ENCODE measurements at places on chromosomes 4 and X. TPM values are rescaled to one million over a fixed set of nuclear protein-coding genes. Genes with fewer than 3 reads are reported as not detected.

DNA sequence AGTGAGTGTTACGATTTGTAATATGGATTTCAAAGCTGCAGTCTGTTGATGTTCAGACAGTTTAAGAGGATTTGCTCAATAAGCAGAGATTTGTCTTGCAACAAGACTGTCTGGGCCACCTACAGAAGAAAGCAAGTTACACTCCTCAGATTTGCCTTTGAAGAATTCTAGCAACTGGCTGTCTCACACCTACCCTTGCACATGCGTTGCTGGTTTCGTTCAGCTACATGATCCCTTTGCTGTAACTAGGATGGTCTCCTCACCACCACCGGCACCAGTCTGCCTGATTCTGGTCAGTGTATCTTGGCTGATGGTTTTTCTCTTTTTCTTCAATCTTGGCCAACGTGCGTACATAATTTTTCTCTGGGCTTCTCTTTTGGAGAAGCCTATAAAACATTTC lies 172.7 kb upstream of the LCORL start:
- DNase-seq, result no peak

DNA sequence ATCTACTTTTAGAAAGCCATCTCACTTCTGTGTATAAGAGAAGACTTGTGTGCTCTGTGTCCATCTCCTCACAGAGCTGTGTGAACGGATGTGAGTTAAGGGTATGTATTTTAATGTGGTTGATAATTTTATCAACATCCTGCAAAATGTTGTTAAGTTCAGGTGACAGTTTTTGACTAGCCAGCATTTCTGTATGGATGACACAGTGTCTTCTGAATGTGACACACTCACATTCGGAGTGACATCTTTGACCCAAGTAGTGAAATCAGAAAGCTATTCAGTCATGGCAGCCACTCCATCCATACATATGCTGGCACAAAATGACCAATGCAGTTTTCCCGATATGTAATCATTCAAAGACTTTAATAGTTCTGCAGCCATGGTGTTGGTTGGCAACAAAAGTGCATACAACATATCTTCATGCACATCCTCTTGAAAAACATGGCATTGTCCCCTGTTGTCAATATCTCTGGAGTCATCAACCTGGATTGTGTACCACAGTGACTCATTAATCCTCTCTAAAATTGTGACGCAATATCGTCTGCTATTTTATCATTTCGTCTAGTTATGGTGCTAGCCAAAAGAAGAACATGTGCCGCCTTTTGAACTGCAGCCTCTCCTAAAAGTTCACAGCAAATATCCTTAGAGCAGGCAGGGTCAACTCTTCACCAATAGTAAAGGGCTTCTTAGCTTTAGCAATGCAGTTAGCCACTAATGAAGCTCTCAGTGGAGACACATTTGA lies 6.8 kb upstream of the FGF2 start:
- DNase-seq, result peak; percentile 47

- DNase-seq, result no peak
Measured at GRCh38 chr4:79065262-79065661, 126.0 kb upstream of the PAQR3 start.

DNA sequence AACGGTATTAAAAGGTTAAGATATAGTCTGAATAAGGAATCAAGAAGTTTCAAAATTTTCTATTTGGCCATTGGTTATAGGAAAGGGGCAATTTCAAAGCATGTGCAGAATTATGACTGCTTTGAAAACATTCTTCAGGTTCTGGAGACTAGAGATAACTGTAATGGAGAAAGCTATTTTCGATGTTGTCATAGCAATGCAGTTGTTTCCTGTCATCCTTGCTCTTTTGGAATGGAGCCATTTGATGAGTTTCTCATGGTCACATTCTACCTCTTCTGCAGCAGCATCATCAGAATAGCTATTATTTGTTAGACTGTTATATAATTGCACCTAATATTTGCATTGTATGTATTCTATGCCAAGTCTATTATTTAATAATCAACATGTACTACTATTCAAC lies 368.2 kb upstream of the NR3C2 start:
- DNase-seq, result no peak

GRCh38 chr4:47315346-47315745 lies 148.2 kb downstream of the COMMD8 start:
- DNase-seq, result peak; percentile 79

- DNase-seq, result no peak
Measured at GRCh38 chr4:42638993-42639392, 17.9 kb downstream of the ATP8A1 start.

DNA sequence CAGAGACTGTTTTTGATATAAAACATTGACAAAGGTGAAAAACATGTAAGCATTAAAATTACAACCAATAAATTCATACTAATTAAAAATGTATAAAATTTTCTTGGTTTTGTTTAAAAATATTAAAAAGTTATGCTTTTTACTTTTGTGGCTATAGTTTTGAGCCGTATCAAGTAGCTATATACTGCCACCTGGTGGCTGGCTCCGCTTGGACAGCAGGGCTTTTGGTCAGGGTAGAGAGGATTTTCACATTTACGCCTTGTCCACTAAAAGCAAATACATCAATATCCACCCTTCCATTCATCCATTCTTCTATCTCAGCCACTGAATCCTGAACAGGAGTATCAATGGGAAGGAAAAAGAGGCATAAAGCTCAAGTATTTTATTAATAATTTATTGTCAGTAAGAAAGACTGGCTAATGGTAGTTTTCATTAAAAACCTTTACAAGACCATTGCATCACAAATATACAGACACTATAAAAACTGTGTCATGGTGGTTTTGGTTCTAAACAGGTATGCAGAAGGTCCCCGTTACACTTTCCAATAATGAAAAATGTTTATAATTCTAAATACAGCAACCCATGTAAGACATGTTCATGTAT lies 32.1 kb upstream of the MTNR1A start:
- peak; percentile 41 for DNase-seq

- no peak for DNase-seq
Measured at GRCh38 chrX:94850811-94851210, 1176.8 kb downstream of the FAM133A start.

Gene CENPVL1
- not detected for polyA plus RNA-seq

GRCh38 chrX:47831788-47832187 lies 4.9 kb upstream of the ZNF81 start:
- DNase-seq, result peak; percentile 12

Gene TCEAL9
- 198 TPM for polyA plus RNA-seq

- DNase-seq, result peak; percentile 36
Measured at GRCh38 chr4:125123570-125124109, 191.1 kb upstream of the FAT4 start.

GRCh38 chr4:164540987-164541386 lies 212.9 kb upstream of the SMIM31 start:
- DNase-seq, result no peak

Gene SMIM10L2A
- polyA plus RNA-seq, result 0.02 TPM

DNA sequence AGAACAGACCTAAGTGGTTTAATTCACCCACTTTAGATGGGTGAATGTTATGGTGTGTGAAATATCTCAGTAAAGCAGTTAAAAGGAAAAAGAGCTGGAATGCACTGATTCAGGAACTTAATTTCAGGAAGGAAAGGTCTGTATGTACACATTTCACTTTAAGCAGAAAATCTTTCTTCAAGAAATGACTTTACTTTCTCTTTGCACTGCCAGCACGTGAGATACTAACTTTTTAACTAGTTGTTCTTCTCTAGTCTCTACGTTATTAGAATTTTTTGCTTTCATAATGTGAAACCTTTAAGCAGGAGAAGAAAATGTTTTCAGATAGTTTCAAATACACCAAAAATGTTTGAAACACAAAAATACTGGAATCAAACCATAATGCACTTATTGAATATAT lies 18.8 kb downstream of the C4orf46 start:
- DNase-seq, result no peak

Gene CLDN34
- not detected for polyA plus RNA-seq

GRCh38 chr4:154988511-154988910 lies 207.4 kb downstream of the RBM46 start:
- DNase-seq, result no peak

GRCh38 chr4:176400816-176401461 lies 81.2 kb downstream of the SPCS3 start:
- peak; percentile 66 for DNase-seq

- DNase-seq, result peak; percentile 71
Measured at GRCh38 chr4:41655177-41655576, 93.3 kb downstream of the PHOX2B start.

- DNase-seq, result no peak
Measured at GRCh38 chr4:656436-657337, 17.4 kb downstream of the ATP5ME start.

DNA sequence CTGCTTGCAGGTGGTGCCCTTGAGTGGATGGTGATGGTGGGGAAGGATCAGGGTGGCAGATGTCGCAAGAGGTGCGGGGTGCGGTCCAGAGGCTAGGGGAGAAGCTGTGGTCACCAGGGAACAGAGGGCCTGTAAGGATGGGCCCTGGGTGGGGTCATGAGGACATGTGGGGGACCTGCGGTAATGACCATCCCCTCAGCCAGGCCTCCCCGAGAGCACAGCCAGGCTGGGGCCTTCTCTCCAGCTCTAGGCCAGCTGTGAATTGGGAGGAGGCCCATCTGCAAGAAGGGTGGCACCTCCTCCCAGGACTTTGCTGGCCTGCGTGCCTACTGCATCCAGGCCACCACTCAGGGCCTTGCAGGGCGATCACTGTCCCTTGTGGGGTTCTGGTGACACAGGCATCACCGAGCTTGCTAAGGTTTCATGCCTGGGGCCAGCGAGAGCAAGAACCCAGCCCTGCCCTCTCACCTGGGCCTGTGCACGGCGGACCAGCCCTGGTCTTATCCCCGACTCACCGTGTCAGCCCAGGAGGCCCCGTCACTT lies 34.1 kb upstream of the MXD4 start:
- DNase-seq, result no peak

Gene MAGED4
- 33.4 TPM for polyA plus RNA-seq

DNA sequence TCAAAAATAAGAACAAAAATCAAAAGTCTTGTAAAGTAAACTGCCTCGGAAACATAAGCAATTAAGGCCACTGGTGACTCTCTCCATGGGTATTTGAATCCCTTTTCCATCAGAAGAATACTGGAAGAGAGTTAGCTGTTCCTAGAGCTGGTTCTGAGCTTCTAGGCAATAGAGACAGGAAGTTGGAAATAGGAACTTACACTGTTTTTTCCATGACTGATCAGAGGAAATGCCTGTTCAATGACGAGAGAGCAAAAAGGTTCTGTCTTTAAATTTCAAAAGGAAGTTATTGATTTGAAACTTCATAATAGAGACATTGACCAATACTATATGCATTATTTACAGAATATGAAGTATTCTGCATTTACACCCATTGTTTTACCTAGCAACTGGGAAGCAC lies 503.5 kb upstream of the ARX start:
- no peak for DNase-seq

GRCh38 chr4:142169216-142169615 lies 532.8 kb downstream of the IL15 start:
- no peak for DNase-seq

Gene PPP3CA
- polyA plus RNA-seq, result 66.4 TPM

Gene GCNA
- polyA plus RNA-seq, result 0.74 TPM

Gene FRMPD4
- polyA plus RNA-seq, result 1.5 TPM

DNA sequence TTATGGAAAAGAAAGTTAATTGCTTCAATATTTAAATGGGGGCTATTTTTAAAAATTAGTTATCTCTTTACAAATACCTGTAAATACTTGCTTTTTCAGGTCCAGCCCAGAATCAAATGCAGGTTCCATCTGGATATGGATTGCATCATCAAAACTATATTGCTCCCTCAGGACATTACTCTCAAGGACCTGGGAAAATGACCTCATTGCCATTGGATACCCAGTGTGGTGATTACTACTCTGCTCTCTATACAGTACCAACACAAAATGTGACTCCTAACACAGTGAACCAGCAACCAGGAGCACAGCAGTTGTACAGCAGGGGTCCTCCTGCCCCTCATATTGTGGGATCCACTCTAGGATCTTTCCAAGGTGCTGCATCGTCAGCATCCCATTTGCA lies 29.2 kb downstream of the SEC24B start:
- DNase-seq, result no peak

Gene ENPEP
- polyA plus RNA-seq, result 0.08 TPM

- DNase-seq, result no peak
Measured at GRCh38 chr4:93031431-93032098, 727.8 kb downstream of the GRID2 start.

DNA sequence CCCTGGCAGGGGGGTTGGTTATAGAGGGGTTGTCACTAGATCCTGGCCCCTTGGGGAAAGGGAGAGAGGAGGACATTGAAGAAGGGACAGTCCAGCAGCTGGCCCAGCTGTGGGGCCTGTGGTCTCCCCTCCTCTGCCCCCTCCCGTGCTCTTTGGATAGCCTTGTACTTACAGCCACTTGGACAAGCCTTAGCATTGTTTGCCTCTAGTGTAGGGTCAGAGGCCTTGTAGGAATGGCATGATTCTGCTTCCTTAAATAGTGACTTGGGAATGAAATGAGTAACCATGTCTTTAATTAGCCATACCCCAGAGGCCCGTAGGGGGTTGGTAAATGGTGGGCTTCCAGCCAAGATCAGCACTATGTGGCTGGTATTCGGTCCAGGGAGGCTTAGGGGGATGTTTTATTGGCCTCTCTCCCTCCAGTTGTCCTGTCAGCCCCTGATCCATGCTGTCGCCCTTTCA lies 230.6 kb downstream of the PTTG2 start:
- DNase-seq, result peak; percentile 90

- DNase-seq, result peak; percentile 58
Measured at GRCh38 chr4:103011378-103012025, 8.0 kb downstream of the SLC9B1 start.

Gene CT45A2
- polyA plus RNA-seq, result not detected

- no peak for DNase-seq
Measured at GRCh38 chr4:37447886-37448285, 203.3 kb downstream of the NWD2 start.

- DNase-seq, result peak; percentile 45
Measured at GRCh38 chr4:46946919-46947536, 38.0 kb upstream of the COX7B2 start.

DNA sequence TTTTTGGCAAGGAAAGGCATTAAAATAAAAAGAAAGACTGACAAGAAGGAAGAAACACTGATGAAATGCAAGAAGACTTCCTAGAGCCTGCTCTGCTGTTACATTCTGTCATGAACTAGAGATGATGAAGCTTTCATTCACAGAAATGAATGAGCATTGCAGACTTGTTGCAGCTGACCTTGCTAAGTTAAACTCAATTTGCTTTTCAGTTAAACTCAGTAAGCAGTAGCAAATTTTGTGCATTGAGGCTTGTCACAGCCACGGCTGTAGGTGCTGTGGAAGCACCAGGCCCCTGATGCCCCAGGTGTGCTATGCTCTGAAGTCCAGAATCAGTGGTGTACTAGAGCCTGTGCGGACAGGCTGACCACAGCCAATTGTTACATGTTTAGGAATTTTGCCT lies 39.6 kb upstream of the LSM6 start:
- no peak for DNase-seq

Gene BANK1
- 0.20 TPM for polyA plus RNA-seq

- DNase-seq, result no peak
Measured at GRCh38 chrX:46676399-46677356, 82.2 kb downstream of the SLC9A7 start.

Gene PABPC4L
- polyA plus RNA-seq, result 0.96 TPM

GRCh38 chr4:8437281-8437680 lies 3.2 kb downstream of the ACOX3 start:
- peak; percentile 16 for DNase-seq

GRCh38 chrX:133655275-133656265 lies 240.3 kb upstream of the GPC4 start:
- DNase-seq, result peak; percentile 26

GRCh38 chr4:118351851-118352827 lies 664 bp downstream of the PRSS12 start:
- peak; percentile 62 for DNase-seq

GRCh38 chr4:110854021-110854678 lies 231.3 kb upstream of the PITX2 start:
- DNase-seq, result peak; percentile 89
